Daoy (cell line): ENCODE measurements at places on chromosomes 3 and 15.

DNA sequence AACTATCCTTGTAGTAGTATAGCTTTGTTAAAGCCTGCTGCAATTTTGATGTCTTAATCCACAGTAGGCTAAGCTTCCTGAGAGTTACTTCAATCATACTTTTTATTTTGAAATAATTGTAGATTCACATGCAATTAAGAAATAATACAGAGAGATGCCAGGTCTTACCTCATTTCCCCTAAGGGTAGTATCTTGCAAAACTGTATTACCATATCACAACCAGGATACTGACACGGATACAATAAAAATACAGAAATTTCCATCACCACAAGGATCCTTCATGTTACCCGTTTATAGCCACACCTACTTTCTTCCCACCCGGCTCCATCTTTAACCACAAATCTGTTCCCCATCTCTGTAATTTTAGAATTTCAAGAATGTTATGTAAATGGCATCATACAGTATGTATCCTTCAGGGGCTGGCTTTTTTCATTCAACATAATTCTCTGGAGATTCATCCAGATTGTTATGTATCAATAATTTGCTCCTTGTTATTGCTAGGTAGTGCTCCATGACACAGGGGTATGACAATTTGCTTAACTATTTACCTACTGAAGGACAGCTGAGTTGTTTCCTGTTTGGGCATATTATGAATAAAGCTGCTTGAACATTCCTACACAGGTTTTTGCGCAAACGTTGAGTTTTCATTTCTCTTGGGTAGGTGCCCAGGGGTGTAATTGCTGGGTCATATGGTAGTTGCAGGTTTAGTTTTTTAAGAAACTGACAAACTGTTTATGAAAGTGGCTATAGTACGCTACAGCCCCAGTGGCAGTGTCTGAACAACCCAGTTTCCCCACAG lies 21.6 kb downstream of the BDH1 start:
- DNase-seq, result no peak

DNA sequence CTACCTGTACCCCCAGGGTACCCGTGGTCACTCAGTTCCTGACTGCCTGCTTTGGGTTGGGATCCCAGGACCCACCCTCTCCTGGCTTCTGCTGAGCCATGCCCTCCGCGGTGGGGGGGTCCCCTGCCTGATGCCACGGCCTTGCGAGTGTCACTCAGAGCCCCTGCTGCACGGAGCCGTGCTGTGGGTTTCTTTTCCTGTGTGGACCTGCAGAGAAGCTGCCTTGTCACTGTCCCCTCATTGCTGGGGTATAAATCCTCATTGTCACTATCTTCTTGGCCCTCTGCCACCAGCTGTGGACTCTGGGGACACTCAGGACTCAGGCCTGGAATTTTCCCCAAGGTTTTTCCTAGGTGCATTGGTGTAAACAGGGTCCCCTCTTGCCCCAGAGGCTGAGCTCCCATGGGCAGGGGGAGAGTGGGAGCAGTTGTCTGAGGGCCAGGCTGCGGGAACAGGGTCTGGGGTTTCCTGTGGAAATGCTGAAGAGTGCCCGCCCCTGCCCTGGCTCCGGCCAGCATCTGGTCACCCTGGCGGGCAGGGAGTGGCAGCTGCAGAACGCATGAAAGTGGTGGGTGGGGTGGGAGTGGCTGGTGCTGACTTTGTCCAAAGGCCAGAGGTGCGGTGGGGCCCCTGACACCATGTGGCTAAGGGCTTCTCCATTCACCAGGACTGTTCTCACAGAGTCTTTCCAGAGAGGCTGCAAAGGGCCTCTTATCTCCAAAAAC lies 191.7 kb downstream of the GOLGA6L6 start:
- DNase-seq, result no peak

- DNase-seq, result no peak
Measured at GRCh38 chr15:90178468-90179435, 22.4 kb upstream of the SEMA4B start.

GRCh38 chr3:146134348-146135117 lies 26.5 kb downstream of the PLOD2 start:
- DNase-seq, result no peak

DNA sequence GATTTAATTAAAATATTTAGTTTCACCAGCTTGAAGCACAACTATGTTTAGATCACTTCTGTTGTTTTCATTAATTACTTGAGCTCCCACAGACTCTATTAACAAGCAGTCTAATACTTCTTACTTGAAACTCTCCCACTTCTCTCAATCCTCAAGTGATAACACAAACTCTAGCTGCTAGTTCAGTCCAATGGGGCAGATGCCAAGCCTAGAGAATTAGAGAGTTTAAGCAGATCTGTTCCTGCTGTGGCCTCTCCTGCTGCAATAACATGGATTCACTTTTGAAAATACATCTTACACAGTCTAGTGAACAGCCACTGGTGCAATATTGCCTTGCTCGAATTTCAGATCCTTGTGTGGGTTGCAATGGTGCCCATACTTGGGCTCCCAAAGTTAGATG lies 566.4 kb upstream of the SGO1 start:
- DNase-seq, result no peak
